Right hindlimb (tissue), 1 donor: ENCODE measurements at places on chromosomes 2 and 18.

DNA sequence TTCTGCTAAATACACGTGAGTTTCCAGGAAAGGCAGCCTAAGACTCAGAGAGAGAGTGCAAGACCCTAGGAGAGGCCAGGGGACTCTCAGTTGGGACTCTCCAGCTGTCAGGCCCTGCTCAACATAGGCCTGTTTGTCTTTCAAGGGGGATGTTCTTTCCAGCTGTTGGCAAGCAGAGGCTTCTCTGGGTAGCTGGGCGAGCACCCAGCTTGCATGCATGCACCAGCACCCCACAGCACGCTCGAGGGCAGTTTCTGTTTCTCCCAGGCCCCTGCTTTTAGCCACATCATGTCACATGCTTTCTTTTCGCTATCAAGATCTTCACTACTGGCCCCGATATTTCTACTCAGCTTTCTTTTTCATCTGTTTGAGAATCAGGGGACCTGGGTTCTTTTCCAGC lies 479.3 kb upstream of the HS6ST1 start:
- no peak for DNase-seq

DNA sequence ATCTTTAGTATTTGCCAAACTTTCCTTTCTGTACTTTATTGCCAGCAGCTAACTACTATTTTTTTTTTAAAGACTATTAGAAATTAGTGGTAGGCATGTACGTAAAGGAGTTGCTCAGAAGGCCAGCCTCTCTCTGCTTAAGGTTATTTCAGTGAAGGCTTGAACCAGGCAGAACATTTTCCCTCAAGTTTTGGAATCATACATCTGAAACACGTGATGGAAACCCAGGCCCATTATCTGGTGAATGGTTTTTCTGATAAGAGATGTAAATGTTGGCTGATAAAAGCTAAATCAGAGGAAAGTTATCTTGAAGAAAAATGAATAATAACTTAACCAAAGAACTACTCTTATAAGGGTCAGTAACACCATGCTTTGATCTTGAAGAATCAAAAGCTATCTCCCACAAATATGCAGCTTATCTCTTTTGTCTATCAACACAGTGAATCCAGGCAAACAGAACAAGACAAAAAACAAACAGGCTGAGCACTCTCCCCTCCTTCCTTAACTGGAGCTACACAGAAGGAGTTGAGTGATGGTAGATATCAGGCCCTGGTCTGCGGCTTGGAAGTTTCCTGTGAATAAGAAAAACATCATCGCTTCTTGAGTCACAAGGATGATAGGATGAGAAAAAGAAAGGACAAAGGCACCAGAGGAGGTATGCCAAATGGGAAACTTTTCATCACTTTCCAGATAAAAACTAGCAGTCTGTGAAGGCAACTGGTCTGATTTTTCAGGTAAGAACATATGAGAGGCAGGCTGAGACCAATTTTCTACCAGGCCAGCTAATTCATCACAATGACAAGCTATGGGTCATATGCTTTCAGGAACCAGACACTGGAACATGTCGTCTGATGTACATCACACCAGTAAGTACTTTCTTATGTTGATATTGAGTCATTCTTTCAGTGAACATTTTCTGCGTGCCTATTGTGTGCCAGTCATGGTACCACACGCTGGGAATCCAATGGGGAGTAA lies 88.4 kb upstream of the STK17B start:
- DNase-seq: no peak

GRCh38 chr2:44805401-44806235 lies 135.9 kb upstream of the SIX3 start:
- DNase-seq: no peak

DNA sequence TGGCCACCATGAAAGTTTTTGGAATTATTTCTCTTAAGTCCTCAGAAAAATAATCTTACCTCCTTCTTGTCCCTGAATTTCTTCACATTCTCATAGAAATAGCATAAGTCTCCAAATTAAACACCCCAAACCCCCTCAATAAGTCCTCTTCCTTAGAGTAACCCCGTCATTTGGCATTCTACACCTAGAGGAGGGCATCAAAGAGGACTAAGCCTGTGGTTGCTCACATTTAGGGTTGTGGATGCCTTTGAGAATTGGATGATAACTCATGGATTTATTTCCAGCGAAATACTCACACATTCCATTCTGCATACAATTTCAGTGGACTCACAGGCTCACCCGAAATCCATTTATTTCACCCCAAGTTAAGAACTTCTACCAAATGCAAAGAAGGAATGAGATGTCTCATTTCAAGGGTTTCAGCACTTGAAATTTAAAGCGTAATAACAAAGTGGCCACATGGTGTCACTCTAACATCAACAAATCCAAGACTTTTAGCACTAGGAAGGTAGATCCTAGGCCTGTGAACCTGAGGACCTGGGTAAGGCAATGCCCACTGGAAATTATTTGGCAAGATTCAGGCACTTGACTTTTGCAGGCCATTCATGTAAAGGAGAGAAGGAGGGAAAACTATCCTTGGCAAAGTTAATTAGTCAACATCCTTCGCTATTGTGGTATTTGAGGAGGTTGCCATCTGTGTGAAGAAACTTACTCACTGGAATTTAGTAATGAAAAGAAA lies 24.6 kb downstream of the DYTN start:
- DNase-seq: no peak

DNA sequence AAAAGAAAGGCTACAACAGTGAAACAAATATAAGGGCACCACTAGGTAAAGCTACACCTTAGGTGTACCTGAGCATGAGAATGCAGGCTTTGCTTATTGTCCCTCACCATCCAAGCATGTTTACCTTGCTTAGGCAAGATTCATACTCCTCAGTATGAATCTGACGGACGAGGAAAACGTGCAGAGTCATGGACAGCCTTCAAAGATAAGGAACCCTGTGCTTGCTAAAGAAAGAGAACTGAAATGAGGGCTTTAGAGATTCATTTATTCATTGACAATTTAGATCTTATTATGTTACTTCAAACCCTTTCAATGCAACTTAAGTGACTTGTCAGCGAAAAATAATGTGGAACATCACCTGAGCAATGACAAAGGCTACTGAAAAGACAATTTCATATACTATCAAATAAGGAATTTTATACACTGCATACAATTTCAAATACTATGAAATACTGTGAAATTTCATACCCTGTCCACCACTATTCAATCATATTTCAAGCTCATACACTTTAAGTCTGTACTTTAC lies 21.7 kb downstream of the CLASP1 start:
- no peak for DNase-seq

GRCh38 chr2:201244829-201245228 lies 15.5 kb upstream of the CASP8 start:
- no peak for DNase-seq
